Smooth muscle cell of the umbilical artery (primary cell): ENCODE measurements at places on chromosomes 13 and 19. TPM values are rescaled to one million over a fixed set of nuclear protein-coding genes. Genes with fewer than 3 reads are reported as not detected.

PAK4 gene
- total RNA-seq = 11.3 and 22.0 TPM in 2 replicates

SRRM5 gene
- 0.05 TPM in 1 of 2 replicates, not detected in the other for total RNA-seq

ZNF442 gene
- 3.3 and 3.9 TPM in 2 replicates for total RNA-seq

ZNF229 gene
- 10.5 and 11.6 TPM in 2 replicates for total RNA-seq
